ENCODE measurements at places on chromosomes 1 and 21.

GRCh38 chr1:12435639-12436344, 182.2 kb downstream of the DHRS3 start:
- DNase-seq, result no peak

DNA sequence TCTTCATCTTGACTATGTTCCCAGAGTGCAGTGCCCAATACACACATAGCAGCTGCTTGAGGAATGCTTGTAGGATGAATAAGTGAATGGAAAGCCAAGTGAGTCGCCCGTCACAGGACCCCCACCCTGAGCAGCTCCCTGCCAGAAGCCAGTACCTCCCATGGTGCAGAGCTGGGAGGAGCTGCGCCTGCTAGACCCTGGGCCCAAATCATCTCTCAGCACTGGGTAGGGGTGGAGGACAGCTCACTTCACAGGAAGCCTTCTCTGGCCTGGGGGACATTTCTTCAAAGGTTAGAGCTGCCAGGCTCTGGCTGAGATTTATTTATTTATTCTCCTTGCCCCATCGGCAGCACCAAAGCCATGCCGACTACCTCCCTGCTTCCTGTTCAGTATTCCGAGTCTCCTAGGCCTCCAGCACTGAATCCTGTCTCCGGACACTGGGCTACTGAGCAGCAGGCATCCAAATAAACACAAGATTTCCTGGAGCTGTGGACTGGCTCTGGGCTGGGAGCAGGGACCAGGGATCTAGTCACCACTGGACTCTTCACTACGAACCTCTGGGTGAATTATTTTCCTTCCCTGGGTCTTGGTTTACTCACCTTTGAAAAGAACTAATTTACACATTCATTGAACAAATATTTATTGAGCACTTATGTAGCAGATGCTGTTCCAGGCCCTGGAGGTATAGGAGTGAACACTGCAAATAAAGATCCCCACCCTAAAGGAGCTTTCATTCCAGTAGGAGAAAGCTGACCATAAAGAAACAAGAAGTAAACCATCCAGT, 187.7 kb downstream of the TRABD2B start:
- no peak for DNase-seq

DNA sequence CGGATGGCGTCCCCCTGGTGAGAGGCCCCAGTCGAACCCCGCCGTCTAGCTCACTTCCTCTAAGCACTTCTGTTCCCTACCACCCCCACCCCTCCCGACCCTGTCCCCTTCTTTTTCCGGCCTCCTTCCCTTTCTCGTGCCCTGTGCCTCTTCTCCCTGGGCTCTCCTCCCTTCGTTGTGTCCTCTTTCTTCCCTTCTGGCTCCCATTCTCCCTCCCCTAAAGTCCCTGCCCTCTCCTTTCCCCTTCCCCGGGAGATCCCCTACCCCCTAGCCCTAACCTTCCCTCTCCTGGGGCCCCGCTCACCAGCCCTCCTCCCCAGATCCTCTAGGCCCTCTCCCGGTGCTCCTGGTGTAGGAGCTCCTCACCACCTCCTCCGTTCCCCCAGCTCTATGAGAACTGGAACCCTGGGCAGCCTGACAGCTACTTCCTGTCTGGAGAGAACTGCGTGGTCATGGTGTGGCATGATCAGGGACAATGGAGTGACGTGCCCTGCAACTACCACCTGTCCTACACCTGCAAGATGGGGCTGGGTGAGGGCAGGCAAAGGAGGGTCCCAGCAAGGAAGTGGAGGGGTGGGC, 15.9 kb downstream of the BCAN start:
- no peak for DNase-seq

DNA sequence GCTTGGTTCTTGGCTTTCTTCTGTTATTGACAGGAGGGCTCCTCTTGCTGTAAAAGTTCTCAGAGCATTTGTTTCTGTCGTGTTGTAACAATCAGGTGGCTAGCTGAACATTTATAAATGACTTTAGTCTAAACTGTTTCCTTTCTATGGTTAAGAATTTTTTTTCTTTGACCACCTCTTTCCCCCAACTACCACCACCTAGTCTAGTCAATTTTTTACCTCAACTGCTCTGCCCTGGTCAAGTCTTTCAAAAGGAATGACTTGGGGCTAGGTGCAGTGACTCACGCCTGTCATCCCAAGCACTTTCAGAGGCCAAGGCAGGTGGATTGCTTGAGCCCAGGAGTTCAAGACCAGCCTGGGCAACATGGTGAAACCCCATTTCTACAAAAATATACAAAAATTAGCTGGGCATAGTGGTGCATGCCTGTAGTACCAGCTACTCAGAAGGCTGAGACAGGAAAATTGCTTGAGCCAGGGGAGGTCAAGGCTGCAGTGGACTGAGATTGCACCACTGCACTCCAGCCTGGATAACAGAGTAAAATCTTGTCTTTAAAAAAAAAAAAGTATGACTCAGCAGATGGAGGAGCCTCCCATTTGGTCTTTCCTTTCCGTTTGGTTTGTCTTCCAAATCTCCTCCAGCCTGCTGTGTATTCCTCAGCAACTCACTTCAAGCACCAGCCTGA, 40.7 kb downstream of the MAP3K21 start:
- DNase-seq, result no peak
